ENCODE measurements at places on chromosomes 2 and 18. TPM values are rescaled to one million over a fixed set of nuclear protein-coding genes. Genes with fewer than 3 reads are reported as not detected.

DNA sequence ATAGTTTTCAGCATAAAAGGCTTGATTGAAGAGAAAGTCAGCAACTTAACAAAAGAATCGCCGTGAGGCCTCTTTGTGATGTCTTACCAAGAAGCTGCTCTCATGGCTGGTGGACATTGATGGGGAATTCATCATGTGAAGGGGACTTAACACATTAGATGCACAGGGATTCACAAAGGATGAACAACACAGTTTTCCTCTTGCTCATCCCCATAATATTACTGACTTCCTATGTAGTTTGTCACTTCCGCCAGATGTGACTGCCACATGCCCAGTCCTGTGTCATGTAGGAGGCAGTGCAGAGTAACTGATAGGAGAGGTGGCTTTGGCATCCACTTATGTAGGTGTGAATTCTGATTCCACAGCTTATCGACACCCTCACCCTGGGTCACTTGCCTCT, 232.6 kb upstream of the LYPD1 start:
- no peak overlapping the region for H3K4me3 ChIP-seq
- no peaks in the 10 kb centered on the region for H3K27me3 ChIP-seq
- no peak overlapping the region for H3K27ac ChIP-seq
- no peaks in the 10 kb centered on the region for H3K36me3 ChIP-seq
- no peaks in the 10 kb centered on the region for H3K4me1 ChIP-seq

Gene CAPG
- 51.6 TPM for total RNA-seq

DNA sequence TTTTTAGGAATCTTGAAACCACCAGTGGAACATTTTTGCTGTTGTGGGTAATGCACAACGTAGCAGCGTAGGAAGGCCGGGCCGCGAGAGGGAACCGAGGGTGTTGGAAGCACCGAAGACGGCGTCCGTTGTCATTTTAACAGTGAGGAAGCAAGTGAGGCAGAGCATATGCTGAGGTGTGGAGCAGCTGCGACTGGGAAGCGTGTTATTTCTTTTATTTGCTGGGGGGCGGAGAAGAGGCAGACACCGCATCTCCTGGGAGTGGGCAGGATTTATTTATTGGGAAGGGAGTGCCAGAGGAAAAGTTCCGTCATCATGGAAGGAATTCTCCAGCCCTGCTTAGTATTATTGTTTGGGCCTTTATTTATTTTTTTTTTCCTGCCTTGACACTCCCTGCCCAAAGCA, 232.8 kb downstream of the KLHL29 start:
- peaks cover 7% of the 10 kb centered on the region for H3K4me1 ChIP-seq
- no peak for DNase-seq
- no peak overlapping the region for H3K27ac ChIP-seq
- peaks cover 2% of the 10 kb centered on the region for H3K27me3 ChIP-seq
- no peak overlapping the region for H3K4me3 ChIP-seq
- H3K36me3 ChIP-seq = no peaks in the 10 kb centered on the region

Gene CDK15
- total RNA-seq = not detected

DNA sequence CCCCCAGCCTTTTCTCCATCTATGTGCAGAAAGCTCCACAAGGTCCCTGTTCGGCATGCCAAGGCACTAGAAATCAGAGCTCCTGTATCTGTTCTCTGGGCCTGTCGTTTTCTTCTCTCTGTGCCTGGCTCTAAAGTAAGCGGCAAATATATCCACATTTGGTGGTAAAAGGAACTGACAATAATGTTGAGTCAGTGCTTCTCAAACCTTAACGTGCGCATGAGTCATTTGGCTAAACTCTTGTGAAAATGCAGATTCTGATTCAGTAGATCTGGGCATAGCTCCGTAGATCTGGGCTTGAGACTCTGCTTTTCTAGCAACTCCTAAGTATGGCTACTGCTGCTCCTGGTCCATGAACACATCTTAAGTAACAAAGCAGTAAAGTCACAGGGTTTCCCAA, 16.5 kb upstream of the ACSL3 start:
- H3K27ac ChIP-seq = no peak overlapping the region
- no peaks in the 10 kb centered on the region for H3K36me3 ChIP-seq
- H3K27me3 ChIP-seq = peaks cover 11% of the 10 kb centered on the region

GRCh38 chr2:58899692-58900091, 658.6 kb upstream of the FANCL start:
- no peaks in the 10 kb centered on the region for H3K4me1 ChIP-seq
- no peak overlapping the region for H3K4me3 ChIP-seq
- no peaks in the 10 kb centered on the region for H3K36me3 ChIP-seq
- no peak overlapping the region for H3K27ac ChIP-seq
- H3K27me3 ChIP-seq = no peaks in the 10 kb centered on the region

- H3K36me3 ChIP-seq = no peaks in the 10 kb centered on the region
- no peaks in the 10 kb centered on the region for H3K4me1 ChIP-seq
- no peak overlapping the region for H3K27ac ChIP-seq
- H3K4me3 ChIP-seq = no peak overlapping the region
- no peak for DNase-seq
Observed at GRCh38 chr2:213104903-213105202, 46.6 kb downstream of the IKZF2 start.

All from activated CD4-positive, alpha-beta T cell treated with anti-CD3 and anti-CD28 coated beads, Interleukin-2, amount 10 ng/mL, durations not matched to agents 24 days and 14 days (primary cell).